NCI-H1436 treated with DMSO at 0.1 percent for 48 hours (cell line): ENCODE measurements at places on chromosomes 12 and 14.

DNA sequence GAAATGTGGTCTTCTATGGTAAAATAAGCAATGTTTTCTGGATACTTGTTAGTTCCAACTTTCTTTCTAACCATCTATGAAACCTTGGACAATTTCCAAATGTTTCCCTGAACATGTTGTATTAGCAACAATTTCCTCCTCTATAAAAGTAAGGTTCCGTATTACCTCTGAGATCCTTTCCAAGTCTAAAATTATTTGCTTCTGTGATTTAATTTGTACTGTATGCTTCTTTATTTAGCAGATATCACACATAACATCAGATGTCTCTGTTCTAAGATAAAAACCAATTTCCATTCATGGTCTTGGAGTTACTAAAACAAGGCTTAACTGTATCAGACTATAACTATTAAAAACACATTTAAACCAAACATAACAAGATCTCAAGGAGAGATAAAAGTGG lies 177.2 kb downstream of the FOXA1 start:
- DNase-seq: no peak

DNA sequence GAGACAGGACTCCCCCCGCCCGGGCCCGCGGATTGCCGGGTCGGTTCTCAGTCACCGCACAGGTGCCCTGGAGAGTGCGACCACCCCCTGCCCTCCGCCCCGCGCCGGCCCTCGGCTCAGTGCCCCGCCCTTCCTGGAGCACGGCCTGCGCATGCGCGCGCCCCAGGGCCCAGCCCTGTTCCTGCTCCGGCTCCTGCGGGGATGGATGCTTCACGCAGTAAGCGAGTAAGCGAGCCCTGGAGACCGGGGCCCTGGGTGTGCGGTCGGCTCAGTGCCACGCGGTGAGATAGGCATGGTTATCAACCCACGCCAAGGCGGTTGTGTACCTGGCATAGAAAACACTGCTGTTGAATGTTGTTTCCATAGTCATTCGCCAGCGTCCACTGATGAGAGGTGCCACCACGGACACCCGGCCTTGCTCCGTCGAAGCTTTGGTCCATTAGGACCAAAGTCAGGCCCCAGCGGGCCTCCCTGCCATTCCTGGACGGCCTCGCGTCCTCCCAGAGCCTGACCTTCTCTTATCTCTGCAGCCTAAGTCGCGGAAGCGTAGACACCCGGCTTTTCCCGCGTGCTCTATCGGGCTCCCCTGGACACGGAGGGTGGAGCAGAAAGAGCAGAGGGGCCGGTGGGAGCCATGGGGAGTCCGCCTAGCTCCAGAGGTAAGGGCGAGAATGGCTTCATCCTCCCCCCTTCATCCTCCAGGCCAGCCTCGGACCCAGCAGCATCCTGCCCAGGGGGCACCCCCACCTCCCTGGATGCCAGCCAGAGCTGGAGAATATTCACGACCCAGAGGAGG lies 90.6 kb downstream of the PAPOLA start:
- no peak for DNase-seq

- DNase-seq: no peak
These were observed 67.8 kb upstream of the KCNH3 start for GRCh38 chr12:49470986-49471385.

- no peak for DNase-seq
These were observed 40.3 kb downstream of the ADGRD1 start for GRCh38 chr12:130993759-130994670.

GRCh38 chr14:88849716-88850115 lies 25.3 kb downstream of the TTC8 start:
- no peak for DNase-seq

DNA sequence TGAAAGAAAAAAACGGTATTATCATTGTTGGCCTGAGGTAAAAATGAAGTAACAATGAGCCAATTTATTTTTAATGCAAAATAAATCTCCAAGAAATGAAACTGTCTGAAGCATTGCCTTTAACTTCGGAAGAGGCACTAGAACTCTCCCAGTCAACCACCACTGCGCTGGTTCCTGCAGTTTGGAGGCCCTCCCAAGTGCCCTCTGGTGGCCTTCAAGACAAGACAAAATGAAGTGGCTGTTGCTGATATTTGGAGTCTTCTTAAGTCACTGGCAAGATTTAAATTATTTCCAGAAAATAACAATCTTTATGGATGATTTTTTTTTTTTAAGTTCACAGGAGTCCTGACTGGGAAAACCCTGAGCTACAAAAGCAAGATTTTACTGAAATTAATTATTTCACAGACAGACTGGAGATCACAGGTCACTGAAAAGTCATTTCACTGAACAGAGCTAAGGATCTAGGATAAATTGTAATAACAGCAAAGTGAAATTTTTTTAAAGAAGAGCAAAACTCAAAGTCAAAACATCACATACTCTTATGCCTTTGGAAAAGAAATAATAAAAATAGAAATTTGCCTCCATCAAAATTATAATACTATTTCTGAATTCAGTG lies 58.2 kb downstream of the DICER1 start:
- no peak for DNase-seq

- DNase-seq: no peak
These were observed 117.2 kb upstream of the SSTR1 start for GRCh38 chr14:38090506-38090905.

DNA sequence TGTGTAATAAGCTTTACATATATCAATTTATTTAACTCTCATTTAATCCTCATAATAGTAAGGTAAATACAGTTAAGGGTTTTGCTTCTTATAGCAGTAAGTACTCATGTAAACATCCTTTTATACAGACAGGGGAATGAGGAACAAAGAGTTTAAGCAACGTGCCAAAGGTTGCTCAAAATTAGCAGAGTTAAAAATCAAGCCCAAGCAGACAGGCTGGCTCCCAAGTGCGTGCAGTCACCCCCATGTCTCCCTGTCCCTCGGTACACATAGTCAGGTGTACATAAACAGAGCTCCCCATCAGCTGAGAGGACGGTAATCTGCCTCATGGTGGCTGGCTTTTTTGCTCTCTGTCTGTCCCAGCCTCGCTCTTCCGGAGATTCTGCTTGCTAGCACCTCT lies 126.4 kb downstream of the DERA start:
- no peak for DNase-seq

DNA sequence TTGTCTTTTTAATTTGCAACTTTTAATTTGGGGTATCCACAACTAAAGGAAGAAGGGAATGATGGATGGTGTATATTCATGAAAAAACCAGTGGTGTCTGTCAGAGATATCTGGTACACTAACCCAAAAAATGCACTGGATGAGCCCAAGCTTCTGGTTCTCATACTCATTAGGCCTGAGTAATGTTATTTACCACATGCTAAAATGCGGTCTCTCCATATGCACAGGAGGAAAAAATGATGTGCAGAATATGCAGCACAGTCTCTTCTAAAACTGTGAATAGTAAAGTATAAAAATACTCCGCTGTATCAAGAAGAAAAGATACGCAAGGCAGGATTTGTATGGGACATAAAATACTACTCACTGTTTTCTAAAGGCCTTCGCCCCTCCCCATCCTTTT lies 275.6 kb upstream of the NAV3 start:
- DNase-seq: no peak

GRCh38 chr14:104120281-104120741 lies 18.1 kb upstream of the KIF26A start:
- DNase-seq: no peak

DNA sequence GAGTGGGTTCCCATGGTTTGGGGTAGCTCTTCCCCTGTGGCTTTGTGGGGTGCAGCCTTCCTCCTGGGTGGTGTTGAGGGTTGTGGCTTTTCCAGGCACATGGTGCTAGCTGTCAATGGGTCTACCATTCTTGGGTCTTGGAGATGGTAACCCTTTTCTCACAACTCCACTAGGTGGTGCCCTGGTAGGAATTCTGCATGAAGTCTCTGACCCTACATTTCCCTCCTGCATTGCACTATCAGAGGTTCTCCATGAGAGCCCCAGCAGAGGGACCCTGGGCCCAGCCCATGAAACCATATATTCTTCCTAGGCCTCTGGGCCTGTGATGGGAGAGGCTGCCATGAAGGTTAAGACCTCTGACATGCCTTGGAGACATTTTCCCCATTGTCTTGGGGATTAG lies 1093.3 kb downstream of the SLC16A7 start:
- no peak for DNase-seq

- no peak for DNase-seq
These were observed 615 bp downstream of the DDX51 start for GRCh38 chr12:132143336-132144071.

DNA sequence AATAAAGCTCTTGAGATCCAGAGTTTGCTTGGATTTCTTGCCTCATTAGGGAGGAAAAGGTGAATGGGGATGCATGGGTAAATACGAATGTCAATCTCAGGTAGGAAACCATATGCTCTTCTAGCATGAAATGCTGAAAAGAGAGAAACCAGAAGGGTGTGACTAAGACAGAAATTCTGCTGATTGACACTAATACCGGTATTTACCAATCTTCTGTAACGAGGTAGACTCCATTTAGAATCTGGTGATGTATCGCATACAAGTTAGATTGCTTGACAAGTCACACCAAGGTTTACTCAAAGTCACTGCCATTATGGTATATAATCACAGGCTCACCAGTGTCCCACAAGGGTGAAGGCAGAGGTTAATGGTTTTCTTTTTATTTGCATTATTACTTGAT lies 337.9 kb downstream of the NRXN3 start:
- DNase-seq: no peak

DNA sequence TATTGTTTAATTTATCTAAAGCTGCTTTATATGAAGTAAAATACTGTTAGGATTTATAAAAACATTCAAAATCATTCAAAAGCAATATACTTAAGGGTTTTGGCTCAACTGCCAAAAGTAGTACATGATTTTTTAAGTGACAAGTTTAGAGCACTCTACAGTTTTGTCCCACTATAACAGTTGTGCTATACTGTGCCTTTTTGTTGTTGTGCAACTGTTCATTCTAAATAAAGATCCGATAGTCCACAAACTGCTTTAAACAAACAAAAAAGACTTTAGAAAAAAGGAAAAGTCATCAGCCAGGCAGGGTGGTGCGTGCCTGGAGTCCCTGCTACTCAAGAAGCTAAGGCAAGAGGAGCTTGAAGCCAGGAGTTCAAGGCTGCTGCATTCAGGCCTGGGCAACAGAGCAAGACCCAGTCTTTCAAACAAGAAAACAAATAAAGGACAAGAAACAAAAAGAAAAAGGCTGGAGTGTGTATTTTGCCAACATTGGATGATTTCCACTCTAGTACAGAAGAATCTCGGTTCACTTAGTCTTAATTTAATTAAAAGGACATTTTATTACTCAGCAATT lies 7.3 kb downstream of the C2CD5 start:
- no peak for DNase-seq

- no peak for DNase-seq
These were observed 209.5 kb upstream of the STXBP6 start for GRCh38 chr14:25259470-25259869.

GRCh38 chr12:11836282-11837151 lies 187.0 kb downstream of the ETV6 start:
- DNase-seq: no peak

DNA sequence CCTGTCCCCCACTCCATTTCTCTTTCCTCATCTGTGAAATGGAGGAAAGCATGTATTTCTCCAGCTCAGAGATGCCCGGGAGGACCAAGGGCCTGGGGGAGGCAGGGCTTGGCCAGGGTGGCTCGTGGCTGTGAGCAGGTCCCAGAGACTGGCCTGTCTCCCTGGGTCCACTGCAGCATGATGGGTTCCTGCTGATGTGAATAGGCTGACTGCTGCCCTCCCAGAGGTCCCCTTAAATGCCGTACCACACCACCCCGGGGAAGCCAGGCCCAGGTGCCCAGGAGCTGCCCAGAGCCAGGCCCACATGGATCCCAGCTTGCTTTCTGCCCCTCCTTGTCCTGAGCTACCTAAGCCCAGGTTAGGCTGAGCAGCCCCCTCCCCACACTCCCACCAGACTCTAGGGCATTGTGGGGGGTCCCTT lies 158.2 kb upstream of the C14orf180 start:
- no peak for DNase-seq

- DNase-seq: no peak
These were observed 6.5 kb upstream of the GLT8D2 start for GRCh38 chr12:104056419-104056972.

GRCh38 chr12:67937822-67938221 lies 51.4 kb upstream of the IFNG-AS1 start:
- DNase-seq: no peak

- DNase-seq: no peak
These were observed 215.5 kb downstream of the C12orf50 start for GRCh38 chr12:87813476-87814234.

DNA sequence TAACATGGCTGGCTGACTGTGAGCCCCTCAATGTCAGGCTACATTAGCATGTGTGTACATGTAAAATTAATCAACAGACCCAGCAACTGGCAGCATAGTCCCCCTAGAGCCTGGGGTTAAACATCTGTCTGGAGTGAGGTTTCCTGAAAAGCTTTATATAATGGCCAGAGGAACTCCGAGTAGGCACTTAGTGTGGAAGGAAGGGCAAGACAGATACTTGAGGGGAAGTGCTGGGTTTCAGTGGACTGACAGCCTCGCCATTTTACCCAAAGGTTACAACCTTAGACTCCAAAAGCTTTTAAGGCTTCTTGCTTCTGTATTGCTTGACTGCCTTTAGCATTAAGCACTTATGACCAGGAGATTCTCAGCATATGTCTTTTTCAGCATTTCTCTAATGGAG lies 430.8 kb downstream of the FLRT2 start:
- no peak for DNase-seq

GRCh38 chr12:25979563-25979962 lies 21.1 kb downstream of the RASSF8 start:
- no peak for DNase-seq
